ENCODE measurements at places on chromosomes 16 and 17.

GRCh38 chr16:14632693-14633569 is at the start of gene BFAR:
Gene BFAR, plus strand, starts transcription at chr16:14632951. Its CDS starts 11,396 bp downstream, at chr16:14644347.
- DNase-seq: peak; percentile 97

DNA sequence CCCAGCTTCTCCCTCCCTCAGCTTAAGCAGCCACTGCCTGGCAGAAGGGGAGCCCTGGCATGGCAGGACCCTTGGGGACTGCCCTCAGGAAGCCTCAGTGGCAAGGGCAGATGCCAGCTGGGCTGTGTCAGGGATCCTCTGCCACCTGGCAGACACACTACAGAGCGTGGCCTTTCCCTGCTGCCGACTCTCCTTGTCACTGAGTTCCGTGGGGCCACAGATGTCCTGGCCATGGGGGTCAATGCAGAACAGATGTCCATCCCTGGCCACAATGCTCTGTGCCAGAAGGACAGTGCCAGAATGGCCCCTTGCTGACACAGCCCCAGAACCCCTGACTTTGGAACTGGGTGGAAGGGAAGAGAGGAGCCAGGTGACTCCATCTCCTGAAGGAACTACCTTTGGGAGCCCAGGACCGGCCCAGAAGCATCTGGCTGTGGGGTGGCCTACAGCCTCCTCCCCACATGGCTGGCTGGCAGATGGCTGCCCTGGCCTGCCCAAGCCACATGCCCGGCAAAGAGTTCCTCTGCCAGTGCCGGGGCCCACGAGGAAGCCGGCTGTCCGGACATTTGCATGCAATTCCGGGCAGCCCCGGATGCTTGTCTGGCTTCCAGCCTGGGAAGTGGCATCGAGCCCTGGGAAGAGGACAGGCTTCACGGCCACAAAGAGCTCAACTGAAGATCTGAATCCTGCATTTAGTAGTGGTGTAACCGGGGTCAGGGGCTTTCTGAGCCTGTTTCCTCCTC is 24.1 kb downstream of the NPTX1 start:
- no peak for DNase-seq

DNA sequence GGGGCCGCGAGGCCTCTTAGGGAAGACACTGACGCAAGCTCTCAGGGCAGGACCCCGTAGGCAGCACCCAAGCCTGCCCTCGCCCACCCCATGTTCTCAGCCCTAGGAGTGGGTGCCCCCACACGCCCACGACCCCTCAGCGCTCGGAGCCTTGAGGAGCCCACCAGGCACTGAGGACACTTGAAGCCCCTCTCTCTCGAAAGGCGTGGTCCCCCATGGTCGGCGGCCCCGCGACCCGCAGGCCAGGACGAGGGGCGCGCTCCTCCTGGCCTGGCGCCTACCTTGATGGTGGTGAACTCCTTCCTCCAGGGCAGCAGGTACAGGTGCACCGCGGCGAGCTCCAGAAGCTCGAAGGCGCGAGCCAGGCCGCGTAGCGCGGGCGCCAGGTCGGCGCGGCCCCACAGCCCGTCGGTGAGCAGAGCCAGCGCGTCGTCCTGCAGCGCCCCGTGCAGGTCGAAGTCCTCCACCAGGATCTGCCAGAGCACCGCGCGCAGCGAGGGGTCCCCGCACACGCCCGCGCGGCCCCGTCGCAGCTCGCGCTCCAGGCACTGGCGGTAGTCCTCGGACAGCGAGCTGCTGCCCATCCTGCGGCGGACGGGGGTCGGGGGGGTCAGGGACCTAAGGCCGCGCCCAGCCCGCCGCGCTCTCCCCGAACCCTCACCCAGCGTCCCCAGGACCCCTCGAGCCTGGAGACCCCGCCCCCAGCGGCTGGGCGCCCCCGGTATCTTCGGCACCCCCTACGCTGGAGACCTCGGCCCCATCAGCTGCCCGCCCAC is 668 bp downstream of the SPATA2L start:
- peak; percentile 73 for DNase-seq

GRCh38 chr16:24847358-24847664 is 1.5 kb downstream of the SLC5A11 start:
- DNase-seq: no peak

DNA sequence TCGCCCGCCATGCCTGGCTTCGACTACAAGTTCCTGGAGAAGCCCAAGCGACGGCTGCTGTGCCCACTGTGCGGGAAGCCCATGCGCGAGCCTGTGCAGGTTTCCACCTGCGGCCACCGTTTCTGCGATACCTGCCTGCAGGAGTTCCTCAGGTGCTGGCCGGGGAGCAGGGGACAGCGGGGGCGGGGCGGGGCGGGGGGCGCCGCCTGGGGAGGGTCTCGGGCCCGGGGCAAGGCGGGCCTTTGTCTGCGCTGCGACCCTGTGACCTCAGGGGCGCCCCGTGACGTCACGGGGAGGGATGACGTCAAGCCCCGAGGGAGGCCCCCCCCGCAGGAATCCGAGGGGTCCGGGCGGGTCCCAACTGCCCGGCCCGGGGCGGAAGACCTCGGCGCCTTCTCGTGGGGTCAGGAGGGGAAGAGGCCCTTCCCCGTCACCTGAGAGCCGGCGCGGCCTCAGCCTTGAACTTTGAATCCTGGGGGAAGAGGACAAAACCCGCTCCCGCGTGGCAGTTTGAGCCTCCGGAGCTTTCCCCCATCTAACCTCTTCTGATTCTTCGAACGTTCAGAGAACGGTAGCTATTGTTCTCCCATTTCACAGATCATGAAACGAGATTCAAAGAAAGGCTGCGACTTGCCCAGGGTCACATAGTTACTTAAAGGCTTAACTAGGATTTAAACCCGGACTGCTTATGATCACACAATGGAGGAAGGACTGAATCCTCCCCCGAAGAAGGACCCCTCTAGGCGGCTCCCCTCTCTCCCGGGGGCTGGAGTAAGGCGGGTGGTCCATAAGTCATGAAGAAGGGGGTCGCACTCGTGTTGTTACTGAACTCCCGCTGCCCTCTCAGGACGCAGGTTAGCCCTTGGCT is 527 bp downstream of the TRAF4 start:
- DNase-seq: peak; percentile 90

GRCh38 chr16:55562936-55563335 is 3.5 kb upstream of the CAPNS2 start:
- no peak for DNase-seq

GRCh38 chr16:54897930-54898329 is 32.7 kb upstream of the IRX5 start:
- DNase-seq: no peak

- no peak for DNase-seq
These were observed 433.6 kb downstream of the PMP22 start for GRCh38 chr17:14831491-14831890.

GRCh38 chr17:902463-902862 is 77.1 kb downstream of the NXN start:
- no peak for DNase-seq

- DNase-seq: peak; percentile 60
These were observed 9.3 kb upstream of the SLC16A5 start for GRCh38 chr17:75078284-75079022.

- no peak for DNase-seq
These were observed 64.5 kb downstream of the TEX2 start for GRCh38 chr17:64198331-64199090.

DNA sequence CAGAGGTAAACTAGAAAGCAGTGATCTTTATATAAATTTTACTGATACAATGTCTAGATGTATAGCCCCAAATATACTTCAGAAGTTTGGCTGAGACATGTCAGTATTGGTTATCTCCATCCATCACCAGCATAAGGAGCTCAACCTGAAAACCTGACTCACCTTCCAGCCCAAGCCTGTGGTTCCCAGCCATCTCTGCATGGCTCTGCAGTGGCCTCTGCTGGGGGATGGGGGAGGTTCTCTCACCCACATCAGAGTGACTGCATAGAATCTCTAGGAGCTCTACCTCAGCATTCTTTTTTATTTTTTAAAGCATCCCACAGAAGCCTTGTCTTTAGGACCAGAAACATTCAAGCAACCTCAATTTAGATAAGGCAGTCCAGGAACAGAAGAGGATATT is 27.3 kb downstream of the USP7 start:
- peak; percentile 72 for DNase-seq

GRCh38 chr17:79135628-79136405 is 61.2 kb downstream of the ENGASE start:
- no peak for DNase-seq

DNA sequence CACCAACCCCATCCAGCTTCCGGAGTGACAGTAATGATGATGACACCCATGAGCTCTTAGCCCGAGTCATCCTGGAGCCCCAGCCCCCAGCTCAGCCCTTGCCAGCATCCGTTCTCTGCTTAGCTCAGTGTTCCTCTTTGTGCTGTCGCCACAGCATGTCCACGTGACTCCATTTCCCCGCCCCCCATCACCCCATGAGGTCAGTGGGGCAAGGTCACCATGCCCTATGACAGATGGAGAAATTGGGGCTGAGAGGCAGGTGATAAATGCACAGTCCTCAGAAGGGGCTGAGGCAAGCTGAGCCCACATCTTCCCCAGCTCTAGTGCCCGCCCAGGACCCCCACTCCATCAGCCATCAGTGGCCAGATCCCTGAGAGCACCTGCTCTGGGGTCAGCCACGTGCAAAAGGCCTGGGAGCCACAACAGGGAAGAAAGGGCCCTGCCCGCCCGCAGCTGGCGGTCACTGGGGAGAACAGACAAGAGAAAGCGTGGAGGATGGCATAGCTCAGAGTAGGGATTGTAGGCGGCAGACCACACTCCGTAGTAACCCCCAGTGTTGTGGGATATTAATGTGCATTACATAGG is 17.1 kb downstream of the ITGB4 start:
- DNase-seq: no peak

GRCh38 chr16:68364561-68364998 is 53.8 kb downstream of the PRMT7 start:
- DNase-seq: no peak

DNA sequence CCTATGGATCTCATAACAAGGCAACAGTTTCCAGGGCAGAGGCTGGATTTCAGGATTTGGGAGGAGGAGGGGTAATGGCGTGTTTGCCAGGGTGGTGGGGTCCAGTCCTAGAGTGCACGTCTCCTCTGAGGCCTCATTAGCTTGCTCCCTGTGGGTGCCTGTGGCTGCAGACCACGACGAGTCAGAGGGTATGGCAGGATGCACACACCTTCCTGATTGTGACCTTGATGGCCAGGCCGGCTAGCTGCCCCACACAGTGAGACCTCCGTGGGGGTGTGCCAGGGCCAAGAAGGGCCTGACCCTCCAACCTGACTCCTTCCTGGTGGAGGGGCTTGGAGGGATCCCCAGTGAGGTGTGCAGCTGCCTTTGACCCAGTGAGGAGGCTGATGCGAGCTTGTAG is 4.0 kb upstream of the SMTNL2 start:
- no peak for DNase-seq

- DNase-seq: no peak
These were observed 639.3 kb downstream of the TOX3 start for GRCh38 chr16:51907680-51908079.

GRCh38 chr16:628321-629061 is 2.3 kb upstream of the WFIKKN1 start:
- DNase-seq: no peak

- DNase-seq: no peak
These were observed 45.0 kb downstream of the B9D1 start for GRCh38 chr17:19317359-19318095.

DNA sequence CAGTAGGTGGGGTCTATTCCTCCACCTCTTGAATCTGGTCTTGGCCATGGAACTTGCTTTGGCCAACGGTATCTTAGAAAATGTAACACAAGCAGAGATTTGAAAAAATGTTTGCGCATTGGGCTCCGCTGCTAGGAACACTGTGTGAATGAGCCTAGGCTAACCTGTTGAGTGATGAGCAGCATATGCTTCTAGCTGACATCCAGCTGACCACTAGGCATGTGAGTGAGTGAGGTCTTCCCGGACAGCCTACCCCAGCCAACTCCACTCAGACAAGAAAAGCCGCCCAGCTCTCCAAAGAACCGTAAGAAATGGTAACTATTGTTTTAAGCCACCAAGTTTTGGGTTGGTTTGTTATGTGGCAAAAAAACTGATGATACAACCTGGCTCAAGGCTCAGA is 31.4 kb upstream of the BCO1 start:
- DNase-seq: no peak

DNA sequence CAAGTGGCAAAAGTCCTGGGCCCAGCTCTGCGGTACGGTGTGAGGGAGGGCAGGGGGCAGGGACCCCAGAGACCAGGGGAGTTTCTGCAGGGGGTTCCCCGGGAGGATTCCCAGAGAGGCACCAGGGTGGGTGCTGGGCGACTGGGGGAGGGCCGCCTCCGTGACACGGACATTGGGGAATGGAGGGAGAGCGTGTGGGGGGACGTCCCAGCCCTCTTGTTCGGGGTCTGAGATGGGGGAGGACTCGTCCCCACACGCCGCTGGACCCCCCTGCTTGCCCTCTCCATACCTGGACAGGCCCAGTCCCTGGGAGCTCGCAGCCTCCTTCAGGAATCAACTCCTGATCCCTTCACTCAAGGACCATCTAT is 26.3 kb upstream of the C1QTNF8 start:
- no peak for DNase-seq
